Activated T-helper 2 cell treated with anti-CD3 and anti-CD28 coated beads, Interferon-gamma antibody, Interleukin-2, Interleukin-4, amounts not matched to agents 10 μg/mL and 5 μg/mL and 100 μg/mL, durations not matched to agents 14 hours and 24 hours and 36 hours (primary cell): ENCODE measurements at places on chromosomes 11 and 22.

- DNase-seq: no peak
These were observed 41.9 kb downstream of the BCR start for GRCh38 chr22:23222033-23222792.

DNA sequence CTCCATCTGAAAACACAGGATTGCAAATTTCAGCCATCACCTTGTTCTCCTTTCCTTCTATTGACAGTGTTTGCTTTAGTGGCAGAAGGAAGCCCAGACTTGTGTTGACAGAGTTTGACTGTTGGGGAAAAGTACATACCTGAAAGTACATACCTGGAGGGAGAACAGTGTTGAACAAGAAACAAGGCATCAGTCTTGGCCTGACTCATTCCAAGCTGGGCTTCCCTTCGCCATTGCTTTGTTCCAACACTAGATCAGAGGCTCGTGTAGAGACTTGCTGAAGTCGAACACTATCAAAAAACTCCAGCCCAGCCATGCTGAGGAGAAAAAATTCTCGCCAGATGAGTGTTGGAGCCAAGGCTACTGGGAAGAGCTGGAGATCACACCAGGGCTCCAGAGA, 133.4 kb downstream of the BBOX1 start:
- DNase-seq: no peak

GRCh38 chr11:106446955-106447354, 369.5 kb downstream of the AASDHPPT start:
- no peak for DNase-seq

DNA sequence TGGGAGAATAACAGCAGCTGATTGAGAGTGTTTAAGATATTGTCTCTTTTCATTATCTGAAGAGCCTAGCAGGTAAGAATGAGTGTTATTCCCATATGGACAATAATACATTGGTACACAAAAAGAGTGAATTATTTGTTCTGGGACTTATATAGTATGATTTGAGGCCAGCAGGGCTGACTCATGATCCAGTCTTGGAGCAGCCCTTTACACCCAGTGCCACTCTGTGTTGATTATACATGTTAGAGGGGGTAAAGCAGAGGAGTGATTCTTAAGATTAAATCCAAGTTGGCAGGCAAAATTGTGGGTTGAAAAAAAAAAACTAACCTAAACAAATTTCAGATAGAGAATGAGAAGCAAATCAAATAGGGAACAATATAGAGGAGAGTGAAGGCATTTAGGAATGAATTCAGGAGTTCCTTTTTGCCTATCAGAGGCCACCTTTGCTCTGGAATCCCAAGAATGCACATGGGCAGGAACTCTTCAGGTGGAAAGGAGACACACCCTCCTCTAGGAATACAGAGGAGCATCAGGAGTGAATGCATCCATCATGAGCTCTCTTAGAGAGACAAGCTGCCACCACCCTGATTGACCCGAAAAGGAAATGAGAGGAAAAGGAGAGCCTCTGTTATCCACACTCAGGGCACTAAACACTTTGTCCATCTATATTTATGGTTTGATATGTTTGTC, 19.2 kb upstream of the MRGPRX1 start:
- no peak for DNase-seq

DNA sequence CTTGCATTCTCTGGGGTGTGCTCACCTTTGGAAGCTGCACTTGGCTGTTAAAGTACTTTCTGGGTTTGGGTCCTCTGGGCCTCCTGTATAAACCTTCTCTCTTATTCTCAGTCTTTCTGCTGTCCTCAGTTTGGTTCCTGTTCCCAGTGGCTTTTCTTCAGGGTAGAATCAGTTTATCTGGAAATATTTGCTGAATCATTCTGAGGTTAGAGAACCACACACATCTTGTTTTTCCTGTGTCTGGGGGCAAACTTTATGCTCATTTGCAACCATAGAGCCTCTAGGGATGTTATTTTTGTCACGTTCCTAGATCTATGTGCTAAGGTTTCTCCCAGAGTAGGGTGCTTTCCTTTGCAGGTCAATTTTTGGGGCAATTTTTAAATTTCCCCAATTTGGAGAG, 224.3 kb upstream of the C11orf87 start:
- no peak for DNase-seq
